ENCODE measurements at places on chromosomes 16 and 17.

- DNase-seq: no peak
Measured at GRCh38 chr17:64496348-64496785, 487 bp downstream of the POLG2 start.

DNA sequence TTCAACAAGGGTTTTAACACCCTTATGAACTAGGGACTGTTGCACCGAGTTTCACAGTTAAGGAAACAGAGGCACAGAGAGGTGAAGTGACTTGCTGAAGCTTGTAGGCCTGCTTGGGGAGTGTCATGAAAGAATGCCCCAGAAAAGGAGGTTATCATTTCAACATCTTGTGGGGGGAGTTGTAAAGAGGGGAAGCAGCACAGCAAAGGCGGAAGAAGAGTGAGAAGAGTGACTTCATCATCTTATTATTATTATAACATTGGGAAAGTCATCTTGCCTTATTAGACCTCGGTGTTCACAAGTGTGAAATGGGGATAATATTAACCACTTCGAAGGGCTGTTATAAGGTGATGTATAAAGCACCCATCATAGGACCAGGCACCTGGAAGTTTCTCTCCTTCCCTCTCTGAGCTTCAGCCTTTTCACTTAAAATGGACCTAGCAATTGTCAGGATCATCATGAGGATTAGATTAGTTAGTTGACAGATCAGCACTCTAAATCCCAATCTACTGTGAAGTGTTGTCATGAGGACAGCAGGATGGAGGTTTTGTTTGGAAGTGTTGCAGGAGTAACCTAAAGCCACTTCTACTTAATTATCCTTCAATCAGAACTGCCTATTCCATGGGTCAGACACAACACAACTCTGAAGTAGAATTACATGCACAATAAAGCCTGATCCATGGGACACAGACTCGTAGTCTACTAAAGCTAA lies 2.3 kb downstream of the CCL4 start:
- DNase-seq: no peak

GRCh38 chr17:75263055-75263454 lies 1.4 kb downstream of the MRPS7 start:
- no peak for DNase-seq

- no peak for DNase-seq
Measured at GRCh38 chr16:31439519-31439918, 3.1 kb downstream of the ZNF843 start.

DNA sequence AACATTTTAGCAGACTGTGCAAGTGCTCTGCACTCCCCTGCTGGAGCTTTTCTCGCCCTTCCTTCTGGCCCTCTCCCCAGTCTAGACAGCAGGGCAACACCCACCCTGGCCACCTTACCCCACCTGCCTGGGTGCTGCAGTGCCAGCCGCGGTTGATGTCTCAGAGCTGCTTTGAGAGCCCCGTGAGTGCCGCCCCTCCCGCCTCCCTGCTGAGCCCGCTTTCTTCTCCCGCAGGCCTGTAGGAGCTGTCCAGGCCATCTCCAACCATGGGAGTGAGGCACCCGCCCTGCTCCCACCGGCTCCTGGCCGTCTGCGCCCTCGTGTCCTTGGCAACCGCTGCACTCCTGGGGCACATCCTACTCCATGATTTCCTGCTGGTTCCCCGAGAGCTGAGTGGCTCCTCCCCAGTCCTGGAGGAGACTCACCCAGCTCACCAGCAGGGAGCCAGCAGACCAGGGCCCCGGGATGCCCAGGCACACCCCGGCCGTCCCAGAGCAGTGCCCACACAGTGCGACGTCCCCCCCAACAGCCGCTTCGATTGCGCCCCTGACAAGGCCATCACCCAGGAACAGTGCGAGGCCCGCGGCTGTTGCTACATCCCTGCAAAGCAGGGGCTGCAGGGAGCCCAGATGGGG lies 3.1 kb downstream of the GAA start:
- no peak for DNase-seq
